ENCODE measurements at places on chromosomes 3 and 15. TPM values are rescaled to one million over a fixed set of nuclear protein-coding genes. Genes with fewer than 3 reads are reported as not detected.

Gene OXTR
- 5.1 TPM for total RNA-seq

Gene HTR3E
- 7.1 TPM for total RNA-seq

Gene CACNA1D
- not detected for total RNA-seq

Gene PLA2G4B
- total RNA-seq: 2.0 TPM

Gene LRTM1
- total RNA-seq: 0.16 TPM

Gene C15orf62
- total RNA-seq: not detected

Gene C3orf85
- not detected for total RNA-seq

Gene GP5
- 0.31 TPM for total RNA-seq

Gene CLSTN2
- 25.4 TPM for total RNA-seq

Gene TLR9
- not detected for total RNA-seq

Gene GOLGA6D
- total RNA-seq: not detected

Gene LACTB
- total RNA-seq: 22.3 TPM

Gene ZSCAN29
- 26.2 TPM for total RNA-seq

Gene SNTN
- not detected for total RNA-seq

Gene PRKCD
- 1.3 TPM for total RNA-seq

Gene DLL4
- 0.13 TPM for total RNA-seq

Gene ATP13A4
- 0.19 TPM for total RNA-seq

Gene PRR23B
- total RNA-seq: not detected

Gene CCR8
- not detected for total RNA-seq

Gene LXN
- not detected for total RNA-seq

Gene SERPINI2
- not detected for total RNA-seq

Gene TMEM89
- not detected for total RNA-seq

Gene ACP3
- total RNA-seq: 0.57 TPM

Gene LMAN1L
- not detected for total RNA-seq

Gene PLA2G4E
- total RNA-seq: not detected

Gene RTP1
- total RNA-seq: not detected

Gene KLHL40
- total RNA-seq: 67.1 TPM

Gene EOMES
- total RNA-seq: not detected

Gene CTDSPL
- total RNA-seq: 108 TPM

Gene NAALADL2
- 14.8 TPM for total RNA-seq

Gene SCAANT1
- total RNA-seq: not detected

Gene ACTC1
- total RNA-seq: 6,424 TPM

Gene CEP63
- total RNA-seq: 22.5 TPM

Gene CTXND1
- not detected for total RNA-seq

Gene UBE2Q2
- total RNA-seq: 67.5 TPM

Gene RYR3
- 0.05 TPM for total RNA-seq

Gene REC114
- total RNA-seq: not detected

Gene WDR93
- not detected for total RNA-seq

Gene FSIP1
- 0.37 TPM for total RNA-seq

Gene CALML4
- total RNA-seq: 0.26 TPM

Gene THOC7
- 57.7 TPM for total RNA-seq

Gene SOX2
- not detected for total RNA-seq

Gene SI
- not detected for total RNA-seq

Gene ZNF35
- total RNA-seq: 15.3 TPM

Gene GOLGA6L2
- total RNA-seq: not detected

Gene MCCC1
- 24.5 TPM for total RNA-seq

Gene TRH
- not detected for total RNA-seq

Gene CIDEC
- total RNA-seq: 0.26 TPM

Gene GOLGA6B
- total RNA-seq: 0.21 TPM

Gene DLEC1
- total RNA-seq: not detected

Gene STRA6
- total RNA-seq: not detected

Gene LRRC2
- 8.2 TPM for total RNA-seq
